Neuronal stem cell (in vitro differentiated cells): ENCODE measurements at places on chromosomes 13 and 19.

DNA sequence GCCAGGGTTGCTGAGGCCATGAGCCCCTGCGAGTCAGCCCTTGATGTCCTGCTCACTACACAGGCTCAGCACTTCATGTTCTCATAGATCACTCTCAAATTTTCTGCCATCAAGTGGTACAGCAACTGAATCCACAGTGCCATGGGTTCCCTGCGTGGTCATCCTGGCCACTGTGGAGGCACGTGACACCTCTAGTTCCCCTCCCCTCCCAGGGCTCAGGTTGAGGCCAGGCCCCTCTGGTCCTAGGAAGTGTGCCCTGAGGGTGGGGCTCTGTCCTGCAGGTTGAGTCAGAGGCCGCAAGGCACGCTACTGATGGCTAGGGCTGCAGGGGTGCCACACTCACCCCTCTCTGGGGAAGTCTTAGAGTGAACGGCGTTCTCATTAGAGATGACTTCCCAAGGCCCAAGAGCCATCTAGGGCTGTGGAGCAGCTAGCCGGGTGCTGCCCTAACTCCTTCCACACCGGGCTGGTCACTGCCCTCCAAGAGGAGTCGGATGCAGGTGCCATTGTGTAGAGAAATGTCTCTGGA, 39.8 kb upstream of the TPM4 start:
- H3K4me1 ChIP-seq, result no peaks in the 10 kb centered on the region
- H3K4me3 ChIP-seq, result no peak overlapping the region
- H3K36me3 ChIP-seq, result no peaks in the 10 kb centered on the region
- H3K27ac ChIP-seq, result no peak overlapping the region

DNA sequence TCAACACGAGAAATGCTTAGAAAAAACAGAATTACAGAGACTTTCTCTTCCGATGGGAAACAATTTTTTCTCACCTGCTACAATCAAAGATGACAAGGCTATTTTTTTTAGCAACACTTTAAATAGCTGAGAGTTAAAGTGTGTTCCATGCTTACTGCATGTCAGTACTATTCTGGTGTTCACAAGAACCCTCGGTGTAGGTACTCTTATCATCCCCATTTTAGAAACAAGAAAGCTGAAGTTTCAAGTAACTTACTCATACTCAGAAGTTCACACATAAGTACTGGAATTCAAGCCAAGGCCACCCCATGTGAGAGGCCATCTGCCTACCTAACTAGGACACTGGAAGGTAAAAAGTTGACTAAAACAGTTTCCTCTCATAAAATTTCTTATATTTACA, 9.0 kb upstream of the TNFRSF19 start:
- H3K27me3 ChIP-seq, result no peaks in the 10 kb centered on the region
- no peak for DNase-seq
- no peak overlapping the region for H3K4me3 ChIP-seq
- no peak overlapping the region for H3K27ac ChIP-seq
- peaks cover 4% of the 10 kb centered on the region for H3K4me1 ChIP-seq

GRCh38 chr13:30331331-30331771, 24.0 kb upstream of the KATNAL1 start:
- H3K27me3 ChIP-seq, result no peaks in the 10 kb centered on the region
- DNase-seq, result no peak
- H3K36me3 ChIP-seq, result no peaks in the 10 kb centered on the region
- no peaks in the 10 kb centered on the region for H3K4me1 ChIP-seq
- H3K4me3 ChIP-seq, result no peak overlapping the region

GRCh38 chr13:112102243-112102642, 35.3 kb downstream of the SOX1 start:
- H3K4me1 ChIP-seq, result peaks cover 38% of the 10 kb centered on the region
- H3K4me3 ChIP-seq, result no peak overlapping the region
- H3K27me3 ChIP-seq, result no peaks in the 10 kb centered on the region
- H3K27ac ChIP-seq, result peak overlapping the region; percentile 100

- peak overlapping the region; percentile 89 for H3K27ac ChIP-seq
- H3K4me1 ChIP-seq, result peaks cover 34% of the 10 kb centered on the region
Observed at GRCh38 chr19:48714759-48715675, 4.5 kb downstream of the MAMSTR start.

DNA sequence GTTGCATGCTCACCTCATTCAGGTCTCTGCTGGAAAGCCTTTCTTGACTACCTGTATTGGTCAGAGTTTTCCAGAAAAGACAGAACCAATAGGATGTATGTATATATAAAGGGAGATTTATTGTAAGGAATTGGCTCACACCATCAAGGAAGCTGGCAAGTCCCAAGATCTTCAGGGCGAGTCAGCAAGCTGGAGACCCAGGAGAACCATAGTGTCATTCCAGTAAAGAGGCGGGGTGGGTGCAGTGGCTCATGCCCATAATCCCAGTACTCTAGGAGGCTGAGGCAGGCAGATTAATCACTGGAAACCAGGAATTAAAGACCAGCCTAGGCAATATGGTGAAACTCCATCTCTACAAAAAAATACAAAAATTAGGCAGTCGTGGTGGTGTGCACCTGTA, 30.4 kb upstream of the FARP1 start:
- H3K4me3 ChIP-seq, result no peak overlapping the region
- DNase-seq, result no peak
- no peaks in the 10 kb centered on the region for H3K4me1 ChIP-seq
- H3K36me3 ChIP-seq, result no peaks in the 10 kb centered on the region
- H3K27me3 ChIP-seq, result peaks cover 2% of the 10 kb centered on the region
- no peak overlapping the region for H3K27ac ChIP-seq

GRCh38 chr13:41590122-41590521, 132.8 kb downstream of the RGCC start:
- no peak for DNase-seq
- H3K27ac ChIP-seq, result no peak overlapping the region
- H3K4me3 ChIP-seq, result no peak overlapping the region
- peaks cover 13% of the 10 kb centered on the region for H3K36me3 ChIP-seq
- peaks cover 7% of the 10 kb centered on the region for H3K4me1 ChIP-seq
